ENCODE measurements at places on chromosomes 3 and 15. TPM values are rescaled to one million over a fixed set of nuclear protein-coding genes. Genes with fewer than 3 reads are reported as not detected.

DNA sequence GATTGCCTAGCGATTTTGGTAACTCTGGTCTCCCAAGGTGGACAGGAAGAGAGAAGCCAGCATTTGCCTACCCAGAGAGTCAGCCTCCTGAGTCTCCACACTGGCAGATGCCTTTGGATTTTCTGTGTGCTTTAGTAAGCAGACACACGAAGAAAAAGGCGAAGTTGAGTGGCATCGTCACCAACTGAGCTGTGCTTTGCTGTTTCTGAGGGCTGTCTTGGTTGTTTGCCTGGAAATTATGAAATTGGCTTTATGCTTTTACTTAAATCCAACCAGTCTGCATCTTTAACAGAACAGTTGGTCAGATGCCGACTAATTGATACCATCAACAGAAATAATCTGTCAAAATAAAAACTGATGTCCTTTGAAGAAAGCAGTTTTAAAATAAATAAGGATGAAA is 56.0 kb downstream of the CACNA2D3 start:
- no peaks in the 10 kb centered on the region for H3K4me1 ChIP-seq
- no peaks in the 10 kb centered on the region for H3K27me3 ChIP-seq
- H3K27ac ChIP-seq = no peak overlapping the region
- no peak for DNase-seq
- H3K36me3 ChIP-seq = no peaks in the 10 kb centered on the region

Gene SLC2A2
- total RNA-seq = 4.0 TPM

Gene ITIH4
- total RNA-seq = 3.7 TPM

Gene TMC3
- not detected for total RNA-seq
